Fibroblast of pulmonary artery (primary cell): ENCODE measurements at places on chromosomes 1 and 21.

GRCh38 chr21:16741141-16741665, 771.6 kb upstream of the CXADR start:
- peak; percentile 57 for DNase-seq

GRCh38 chr1:94612525-94613204, 71.1 kb upstream of the F3 start:
- no peak for DNase-seq

DNA sequence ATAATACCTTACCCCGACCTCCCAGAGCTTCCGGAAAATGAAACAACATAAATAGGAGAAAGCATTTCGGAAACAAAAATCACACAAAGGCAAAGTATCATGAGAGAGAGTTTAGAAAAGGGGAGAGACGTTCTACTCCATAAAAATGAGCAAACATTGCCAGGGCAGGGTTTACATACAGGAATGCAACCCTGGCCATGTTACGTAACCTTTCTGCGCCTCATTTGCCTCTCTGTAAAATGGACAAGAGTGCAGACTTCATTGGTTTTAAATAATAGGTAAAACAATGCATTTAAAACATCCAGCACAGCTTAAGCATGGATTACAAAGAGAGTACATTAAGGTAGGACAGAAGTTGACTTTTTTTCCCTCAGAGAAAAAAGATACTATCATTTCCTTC, 45.6 kb downstream of the PHC2 start:
- no peak for DNase-seq

GRCh38 chr1:54265126-54265525, 65.2 kb downstream of the MRPL37 start:
- no peak for DNase-seq

- no peak for DNase-seq
Measured at GRCh38 chr1:59453297-59453968, 156.5 kb downstream of the FGGY start.

GRCh38 chr1:47669081-47669585, 231.3 kb downstream of the FOXD2 start:
- no peak for DNase-seq

DNA sequence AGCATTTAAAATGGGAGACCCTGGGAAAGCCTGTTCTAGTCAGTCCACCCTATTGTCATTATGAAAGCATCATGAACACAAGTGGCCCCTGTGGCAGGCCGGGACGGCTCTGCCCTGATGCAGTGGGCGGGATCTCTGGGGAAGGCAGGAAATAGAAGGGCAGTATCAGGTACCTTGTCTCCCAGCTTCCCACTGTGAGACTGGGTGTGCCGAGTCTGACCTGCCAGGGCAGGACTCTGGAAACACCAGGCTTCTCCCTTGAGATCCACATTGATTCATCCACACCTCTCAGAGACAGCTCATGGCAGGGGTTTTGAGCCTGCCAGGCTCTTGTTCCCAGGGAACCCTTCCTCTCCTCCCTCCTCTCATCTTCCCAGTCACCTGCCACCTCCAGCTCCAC, 24.5 kb upstream of the GNPAT start:
- no peak for DNase-seq

- peak; percentile 7 for DNase-seq
Measured at GRCh38 chr1:192066202-192066601, 92.1 kb upstream of the RGS18 start.

- no peak for DNase-seq
Measured at GRCh38 chr1:235277709-235278108, 50.3 kb downstream of the ARID4B start.

GRCh38 chr1:235980976-235981375, 83.9 kb downstream of the NID1 start:
- DNase-seq = no peak

DNA sequence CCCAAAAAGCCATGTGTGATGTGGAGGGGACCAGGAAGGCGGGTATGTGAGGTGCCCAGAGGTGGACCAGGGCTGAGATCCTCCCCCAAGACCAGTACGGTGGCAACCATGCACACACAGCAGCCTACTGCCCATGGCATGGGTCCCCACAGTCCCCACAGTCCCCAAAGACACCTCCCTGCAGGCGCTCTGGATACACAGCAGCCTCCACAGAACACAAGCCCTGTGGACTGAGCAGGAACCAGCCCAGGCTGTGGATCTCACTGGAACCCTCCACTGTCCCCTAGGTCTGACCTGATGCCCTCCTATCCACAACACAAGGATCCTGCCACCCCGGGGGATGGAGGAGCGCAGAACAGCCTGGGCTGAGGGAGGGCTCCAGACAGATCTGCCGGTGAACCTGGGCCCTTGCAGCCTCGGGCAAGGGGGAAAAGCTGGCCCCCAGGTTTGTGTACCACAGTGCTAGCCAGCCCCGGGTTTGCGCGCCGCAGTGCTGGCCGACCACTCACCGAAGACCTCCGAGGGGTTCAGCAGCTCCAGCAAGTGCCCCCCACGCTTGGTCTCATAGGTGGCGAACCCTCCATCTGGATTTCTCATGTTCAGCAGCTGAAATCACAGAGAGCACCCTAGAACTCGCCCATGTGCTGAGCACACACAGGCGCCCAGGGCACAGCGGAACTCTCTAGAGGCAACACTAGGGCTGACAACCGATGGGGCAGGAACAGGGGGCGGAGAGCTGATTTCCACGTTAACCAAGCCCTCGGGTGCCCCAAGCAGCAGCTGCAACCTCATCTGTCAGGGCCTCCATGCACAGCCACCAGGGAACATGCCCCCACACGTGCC, 22.1 kb upstream of the SPATC1L start:
- DNase-seq = no peak

DNA sequence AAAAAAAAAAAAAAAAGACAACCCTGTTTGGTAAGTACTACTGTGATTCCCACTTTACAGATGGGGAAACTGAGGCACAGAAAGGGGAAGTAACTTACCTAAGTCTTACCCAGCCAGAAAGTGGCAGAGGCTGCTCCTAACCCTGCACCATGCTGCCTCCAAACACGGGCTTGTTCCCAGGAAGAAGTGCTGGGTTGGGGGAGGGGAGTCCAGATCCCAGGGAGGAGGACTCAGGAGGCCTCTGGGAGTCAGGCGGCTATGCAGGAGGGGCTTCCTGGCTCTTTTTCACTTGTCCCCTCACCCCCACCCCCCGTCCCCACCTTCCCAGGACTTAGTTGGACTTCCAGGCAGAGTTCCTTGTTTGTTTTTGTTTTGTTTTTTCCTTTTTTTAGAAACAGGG, 23.9 kb downstream of the PIK3CD start:
- no peak for DNase-seq

GRCh38 chr1:3993619-3994375, 93.7 kb upstream of the C1orf174 start:
- DNase-seq = no peak

DNA sequence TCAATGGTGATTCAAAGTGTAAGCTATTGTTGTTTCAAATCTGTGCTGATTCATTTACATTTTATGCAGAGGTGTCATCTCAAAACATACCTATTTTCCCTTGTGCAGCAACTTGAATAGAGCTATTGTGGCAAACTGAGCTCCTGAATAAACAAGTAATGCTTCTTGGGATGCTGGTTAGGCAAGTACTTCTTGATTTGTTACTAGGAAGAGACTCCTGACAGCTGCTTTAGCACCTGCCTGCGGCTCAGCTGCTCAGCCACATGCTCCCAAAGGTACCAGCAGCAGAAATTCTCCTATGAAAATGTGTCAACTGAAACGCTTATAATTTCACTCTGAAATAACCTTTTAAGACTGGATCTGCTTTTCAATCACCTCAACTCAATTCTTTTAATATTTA, 352.3 kb downstream of the RYR2 start:
- no peak for DNase-seq
